ENCODE measurements at places on chromosomes 5 and 9.

- no peak for DNase-seq
These were observed 453.2 kb downstream of the TUSC1 start for GRCh38 chr9:25224996-25225395.

DNA sequence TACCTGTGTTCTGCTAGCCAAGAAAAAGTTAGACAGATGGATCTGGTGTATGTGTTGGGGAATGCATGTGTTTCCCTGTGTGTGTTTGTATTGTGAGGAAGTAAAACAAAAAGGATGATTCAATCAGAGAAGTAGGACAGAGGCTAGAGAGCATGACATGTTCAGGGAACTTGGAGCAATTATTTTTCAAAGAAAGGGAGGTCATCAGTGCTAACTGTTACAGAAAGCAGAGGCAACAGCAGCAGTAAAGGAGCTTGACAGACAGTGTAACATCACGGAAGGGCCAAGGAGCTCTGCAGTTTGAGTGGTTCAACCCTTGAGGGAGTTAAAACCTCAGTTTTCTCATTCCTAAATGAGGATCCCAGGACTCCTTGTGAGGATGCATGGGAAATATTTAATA lies 13.2 kb downstream of the SPINK1 start:
- no peak for DNase-seq

DNA sequence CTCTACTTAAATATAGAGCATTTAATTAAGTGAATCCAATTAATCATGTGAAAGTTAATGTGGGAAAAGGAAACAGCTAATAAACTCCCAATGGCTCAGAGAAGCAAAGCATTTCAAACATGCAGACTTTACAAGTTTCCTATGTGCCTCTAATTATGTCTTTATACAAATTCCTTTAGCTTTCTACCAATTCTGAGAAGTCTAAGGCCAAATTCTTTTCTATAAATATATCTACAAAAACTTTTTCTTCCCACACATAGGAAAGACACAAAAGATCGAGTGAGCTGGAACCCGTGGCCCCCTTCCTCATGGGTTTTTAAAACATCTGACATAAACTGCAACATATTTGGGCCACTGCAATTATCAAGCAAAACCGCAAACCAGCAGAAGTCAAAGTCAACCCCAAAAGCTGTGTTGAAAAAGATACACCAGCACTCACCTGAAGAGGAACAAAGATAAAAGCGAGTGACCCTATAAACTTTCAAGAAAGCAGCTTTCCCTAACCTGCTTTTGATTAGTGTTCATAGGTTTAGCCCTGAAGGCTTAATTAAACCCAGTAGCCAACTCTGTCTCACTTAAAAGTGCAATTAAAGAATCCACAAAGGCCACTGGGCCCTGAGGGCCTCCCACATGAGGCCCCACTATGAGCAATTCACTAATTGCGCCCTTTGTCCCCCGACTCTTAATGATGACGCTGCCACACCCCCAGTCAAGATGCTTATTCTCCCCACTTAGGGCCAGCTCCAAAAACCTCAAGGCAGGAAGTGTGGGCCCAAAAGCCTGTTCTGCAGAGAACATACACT lies 12.1 kb downstream of the SEMA5A start:
- DNase-seq, result no peak

DNA sequence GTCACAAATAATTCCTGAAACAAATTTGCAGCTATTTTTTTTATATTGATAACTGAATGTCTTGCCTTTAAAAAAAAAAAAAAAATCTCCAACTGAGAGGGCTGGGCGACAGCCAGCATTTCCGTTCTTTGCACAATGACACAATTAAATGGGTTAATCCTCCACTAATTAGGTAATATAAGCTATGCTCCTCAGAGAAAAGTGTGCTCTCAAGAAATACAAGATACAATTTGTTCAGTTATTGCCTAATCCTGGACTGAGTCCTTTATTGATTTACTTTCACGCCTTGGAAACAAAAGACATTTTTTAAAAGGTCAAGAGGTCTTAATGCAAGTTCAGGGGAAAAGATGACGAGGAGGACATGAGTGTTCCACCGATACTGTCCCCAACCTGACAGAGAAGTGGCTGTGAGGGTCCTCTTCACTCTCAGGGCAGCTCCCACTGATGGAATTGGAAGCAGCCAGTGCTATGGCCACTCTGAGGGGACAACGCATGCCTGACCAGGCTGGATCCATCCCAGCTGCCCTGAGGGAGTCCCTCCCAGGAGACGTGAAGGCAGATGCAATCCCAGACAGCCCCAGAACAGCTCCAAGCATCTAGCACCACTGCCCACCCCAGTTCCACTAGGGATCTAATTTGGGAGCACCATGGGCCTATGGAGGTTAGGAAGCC lies 220.7 kb downstream of the GNA14 start:
- DNase-seq, result no peak

GRCh38 chr5:130890610-130891009 lies 274.4 kb downstream of the HINT1 start:
- DNase-seq, result no peak

DNA sequence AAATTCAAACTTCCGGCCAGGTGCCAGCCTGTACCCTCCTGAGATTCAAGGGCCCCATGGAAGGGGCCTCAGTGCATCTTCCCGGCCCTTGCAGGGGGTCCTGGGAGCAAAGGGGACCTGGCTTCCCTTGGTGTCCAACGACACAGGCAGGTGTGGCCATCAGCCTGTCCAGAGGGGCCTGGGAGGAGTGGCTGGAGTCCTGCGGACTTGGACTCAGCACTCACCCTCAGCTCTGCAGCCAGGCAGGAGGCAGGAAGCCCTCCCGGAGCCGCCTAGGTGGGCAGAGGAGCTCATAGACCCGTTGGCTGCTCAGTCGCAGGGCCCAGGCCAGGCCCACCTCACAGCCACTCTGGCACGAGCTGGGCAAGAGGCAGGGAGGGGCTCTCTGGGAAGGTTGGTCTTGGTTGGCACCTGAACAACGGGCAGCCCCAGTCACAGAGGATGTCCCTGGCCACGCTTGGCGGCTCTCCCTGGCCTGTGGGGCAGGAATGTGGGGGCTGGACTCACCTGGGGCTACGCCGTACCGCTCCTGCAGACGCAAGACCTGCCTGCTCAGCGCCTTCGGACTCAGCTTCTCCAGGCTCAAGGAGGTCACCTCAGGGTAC lies 53.8 kb upstream of the NRARP start:
- no peak for DNase-seq

- no peak for DNase-seq
These were observed 36.8 kb upstream of the NEK6 start for GRCh38 chr9:124220946-124221451.

DNA sequence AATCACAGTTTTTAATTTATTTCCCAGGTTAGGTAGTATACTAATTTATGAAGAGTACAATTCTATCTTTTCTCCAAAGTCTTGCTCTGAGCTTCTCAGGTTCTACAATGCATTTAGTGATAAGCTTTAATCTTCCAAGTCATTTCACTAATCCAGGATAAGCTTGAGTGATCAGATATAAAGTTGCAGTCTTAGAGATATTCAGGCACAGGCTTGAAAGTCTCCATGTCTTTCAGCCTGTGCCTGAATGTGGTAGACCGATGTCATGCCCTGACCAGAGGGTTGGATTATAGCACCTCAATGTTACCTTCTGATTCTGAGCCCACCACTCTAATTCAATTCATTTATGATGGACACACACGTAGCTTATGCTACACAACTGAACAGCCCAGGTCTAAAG lies 3.2 kb downstream of the CRHBP start:
- DNase-seq, result no peak

GRCh38 chr9:36154331-36154952 lies 14.7 kb upstream of the CCIN start:
- DNase-seq, result no peak

DNA sequence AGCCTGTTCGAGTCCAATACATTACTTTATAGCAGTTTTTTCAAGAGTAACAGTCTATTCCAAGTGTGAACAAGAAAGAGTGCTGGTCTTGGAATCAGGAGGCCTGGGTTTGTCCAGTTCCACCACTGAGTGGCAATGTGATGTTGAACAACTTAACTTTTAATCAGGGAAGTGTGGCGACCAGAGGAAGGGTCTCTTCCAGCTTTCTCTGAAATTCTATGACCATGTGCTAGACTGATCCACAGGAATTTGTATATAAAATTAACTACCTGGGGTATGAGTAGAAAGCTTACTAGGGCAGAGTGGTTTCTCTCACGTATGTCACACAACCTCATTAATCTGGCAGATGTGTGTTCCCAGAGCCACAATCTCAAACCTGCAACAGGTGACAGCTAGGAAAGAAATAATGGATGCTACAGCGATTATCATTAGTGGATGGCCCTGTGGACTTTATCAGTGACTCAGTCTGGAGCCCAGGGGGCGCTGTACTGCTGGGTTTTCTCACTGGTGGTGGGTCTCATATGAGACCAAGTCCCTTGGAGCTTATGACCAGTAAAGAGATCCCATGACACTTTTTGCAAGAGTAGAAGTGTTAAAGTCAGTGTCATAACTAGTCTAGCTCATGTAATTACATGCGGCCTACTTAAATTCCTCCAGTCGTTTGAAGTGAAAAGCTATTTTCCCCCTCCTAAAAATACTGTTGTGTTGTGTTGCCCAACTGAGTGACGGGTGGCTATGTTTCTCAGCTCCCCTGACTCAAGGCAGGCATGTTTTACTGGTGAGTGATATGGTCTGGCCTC lies 116.5 kb downstream of the GDNF start:
- DNase-seq, result no peak
